ENCODE measurements at places on chromosomes 12 and 14.

- DNase-seq: peak; percentile 54
These were observed 84.3 kb upstream of the TTC7B start for GRCh38 chr14:90900476-90901083.

GRCh38 chr12:75981247-75982168 lies 50.1 kb downstream of the PHLDA1 start:
- DNase-seq: no peak

- DNase-seq: peak; percentile 68
These were observed at the start of the genes PPHLN1 and ZCRB1 for GRCh38 chr12:42325653-42326474. Gene PPHLN1, plus strand, starts transcription at chr12:42326167. Its CDS starts 9,736 bp downstream, at chr12:42335903. Gene ZCRB1, minus strand, starts transcription at chr12:42326094. Its CDS starts 1,992 bp downstream, at chr12:42324102.

DNA sequence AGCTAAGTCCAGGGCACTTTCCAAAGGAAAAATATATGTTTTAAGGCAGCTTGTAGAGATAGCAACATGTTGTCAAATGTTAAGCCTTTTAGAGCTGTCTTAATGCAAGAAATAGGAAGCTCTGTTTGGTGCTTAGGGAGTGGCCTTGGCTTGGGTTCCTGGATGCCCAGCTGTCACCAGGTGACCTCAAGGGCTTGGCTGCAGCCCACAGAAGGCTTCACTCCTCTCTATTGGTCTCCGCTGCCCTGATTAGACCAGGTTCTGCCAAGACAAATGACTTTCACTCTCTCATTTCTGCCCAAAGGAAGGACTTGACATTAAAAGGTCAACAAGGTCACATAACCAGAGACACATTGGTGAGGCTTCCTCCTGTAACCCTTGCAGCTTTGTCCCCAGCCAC lies 76.8 kb downstream of the WSCD2 start:
- no peak for DNase-seq

GRCh38 chr14:50957296-50957695 lies 13.0 kb upstream of the PYGL start:
- no peak for DNase-seq

DNA sequence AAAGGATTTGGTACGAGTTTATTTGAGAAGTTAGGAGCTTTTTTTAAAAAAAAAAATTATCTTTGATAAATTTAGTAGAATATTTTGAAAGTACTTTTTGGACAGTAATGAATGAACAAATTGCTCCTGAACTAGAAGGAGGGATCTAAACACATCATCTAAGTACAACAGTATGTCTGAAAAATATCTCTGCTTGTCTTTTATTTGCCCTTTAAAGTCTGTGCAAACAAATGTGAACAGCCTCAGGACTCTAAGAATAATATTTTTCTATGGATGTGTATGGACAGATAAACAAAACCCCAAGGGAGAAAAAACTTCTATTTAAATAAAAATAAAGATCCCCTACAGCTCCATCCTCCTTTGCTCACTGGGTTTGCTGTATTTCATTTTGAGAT lies 19.5 kb downstream of the FBXL14 start:
- no peak for DNase-seq

GRCh38 chr12:106757623-106758348 lies 16.7 kb upstream of the RIC8B start:
- DNase-seq: no peak

DNA sequence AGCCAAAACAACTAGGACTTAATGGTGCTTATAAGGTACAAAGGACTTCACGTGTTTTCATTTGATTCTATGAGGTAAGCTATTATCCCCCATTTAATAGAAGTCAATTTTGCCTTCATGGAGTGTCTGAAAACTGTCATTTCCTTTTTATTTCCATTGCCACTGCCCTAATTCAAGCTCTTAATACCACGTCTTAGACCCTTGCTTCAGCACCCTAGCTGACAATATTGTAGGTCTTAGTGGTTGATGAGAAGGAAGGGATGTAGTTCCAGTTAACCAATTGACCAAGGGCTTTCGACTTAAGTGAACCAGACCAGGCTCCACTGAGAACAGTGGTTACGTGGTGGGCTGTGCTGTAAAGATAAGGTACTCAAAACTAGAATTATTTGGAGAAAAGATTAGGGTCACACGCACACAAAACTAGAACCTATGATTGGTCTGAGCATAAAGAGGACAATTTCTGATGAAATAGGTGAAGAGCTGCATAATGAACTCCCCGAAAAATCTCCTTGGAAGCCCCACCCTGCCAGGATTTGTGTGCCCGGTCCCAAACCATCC lies 9.6 kb upstream of the ASIC1 start:
- no peak for DNase-seq

GRCh38 chr14:62289471-62289870 lies 527.3 kb downstream of the SNAPC1 start:
- no peak for DNase-seq

GRCh38 chr12:46567667-46568066 lies 195.1 kb upstream of the SLC38A2 start:
- DNase-seq: no peak

DNA sequence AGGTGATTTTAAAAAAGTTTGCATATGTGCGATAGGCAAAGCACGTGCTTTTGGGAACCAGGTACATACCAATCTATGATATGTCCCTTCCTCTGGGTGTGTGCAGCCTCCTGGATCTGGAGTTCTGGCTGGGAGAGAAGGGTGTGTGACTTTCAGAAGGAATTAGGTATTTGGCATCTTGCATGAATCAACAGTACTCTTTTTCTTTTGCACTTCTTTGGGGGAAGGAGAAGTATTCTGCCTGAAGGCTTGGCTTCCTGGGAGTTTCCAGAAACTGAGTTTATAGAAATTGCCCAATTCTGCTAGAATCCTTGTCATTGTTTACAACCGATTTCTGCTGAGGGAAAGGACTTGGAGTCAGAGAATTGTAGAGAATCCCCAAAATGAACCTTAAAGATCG lies 2.9 kb upstream of the CLMN start:
- no peak for DNase-seq

- no peak for DNase-seq
These were observed 12.8 kb upstream of the PIP4K2C start for GRCh38 chr12:57577981-57578758.

- DNase-seq: peak; percentile 40
These were observed 35.8 kb upstream of the LTBP2 start for GRCh38 chr14:74647678-74648461.

GRCh38 chr12:50458606-50459005 lies 46.2 kb upstream of the DIP2B start:
- no peak for DNase-seq

- no peak for DNase-seq
These were observed 156.0 kb downstream of the ADCK1 start for GRCh38 chr14:77955816-77956484.

GRCh38 chr14:38357557-38357956 lies 101.7 kb upstream of the CLEC14A start:
- DNase-seq: no peak

GRCh38 chr12:95608252-95609033 lies 57.2 kb upstream of the USP44 start:
- no peak for DNase-seq

DNA sequence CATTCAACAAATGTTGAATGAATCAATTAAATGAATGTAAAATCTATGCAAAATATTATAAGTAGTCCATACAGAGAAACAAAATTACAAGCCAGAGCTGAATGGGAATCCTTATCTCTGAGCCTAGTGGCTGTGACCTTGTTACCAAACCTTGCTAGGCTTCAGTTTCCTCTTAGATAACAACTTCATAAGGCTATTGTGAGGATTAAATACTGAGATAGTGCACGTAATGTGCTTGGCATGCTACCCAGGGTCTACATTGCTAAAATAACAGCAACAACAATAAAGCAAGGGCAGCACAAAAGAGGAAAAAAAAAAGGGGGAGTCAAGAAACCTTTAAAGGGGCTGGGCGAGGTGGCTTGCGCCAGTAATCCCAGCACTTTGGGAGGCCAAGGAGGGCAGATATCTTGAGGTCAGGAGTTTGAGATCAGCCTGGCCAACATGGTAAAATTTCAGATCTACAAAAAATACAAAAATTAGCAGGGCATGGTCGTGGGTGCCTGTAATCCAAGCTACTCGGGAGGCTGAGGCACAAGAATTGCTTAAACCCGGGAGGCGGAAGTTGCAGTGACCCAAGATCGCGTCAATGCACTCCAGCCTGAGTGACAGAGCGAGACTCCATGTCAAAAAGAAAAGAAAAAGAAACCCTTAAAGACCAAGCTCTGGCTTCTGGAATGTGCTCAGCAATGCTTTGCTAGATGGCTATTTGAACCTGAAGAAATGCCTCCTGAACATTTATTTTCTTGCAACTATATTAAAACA lies 14.1 kb downstream of the STAB2 start:
- no peak for DNase-seq

- DNase-seq: no peak
These were observed 113.2 kb downstream of the DPF3 start for GRCh38 chr14:72780751-72781150.

- DNase-seq: no peak
These were observed 827.0 kb downstream of the AACS start for GRCh38 chr12:125892276-125892675.

DNA sequence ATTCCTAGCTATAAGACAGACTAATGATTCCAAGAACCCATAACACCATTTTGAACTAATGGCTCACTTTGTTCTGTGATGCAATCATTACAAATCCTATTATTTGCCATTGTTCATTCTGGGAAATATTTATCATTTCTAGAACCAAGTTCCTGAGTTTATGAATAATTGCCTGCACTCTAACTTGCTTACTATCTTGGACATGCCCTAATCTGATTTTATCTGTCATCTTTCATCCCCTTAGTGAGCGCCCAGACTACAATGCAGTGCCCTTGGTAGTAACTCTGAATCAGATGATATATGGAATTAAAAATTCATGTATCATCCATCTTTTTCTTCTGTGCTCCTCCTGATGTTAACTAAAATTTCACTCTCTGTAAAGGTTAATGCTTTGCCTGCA lies 703.1 kb upstream of the MDGA2 start:
- DNase-seq: no peak

- DNase-seq: peak; percentile 48
These were observed 433.8 kb downstream of the FUT8 start for GRCh38 chr14:65846196-65846868.

- DNase-seq: no peak
These were observed 898.4 kb downstream of the SLC16A7 start for GRCh38 chr12:60494244-60494643.

GRCh38 chr12:67509666-67510386 lies 138.7 kb upstream of the DYRK2 start:
- no peak for DNase-seq

GRCh38 chr14:69553252-69553651 lies 21.4 kb downstream of the CCDC177 start:
- DNase-seq: no peak

DNA sequence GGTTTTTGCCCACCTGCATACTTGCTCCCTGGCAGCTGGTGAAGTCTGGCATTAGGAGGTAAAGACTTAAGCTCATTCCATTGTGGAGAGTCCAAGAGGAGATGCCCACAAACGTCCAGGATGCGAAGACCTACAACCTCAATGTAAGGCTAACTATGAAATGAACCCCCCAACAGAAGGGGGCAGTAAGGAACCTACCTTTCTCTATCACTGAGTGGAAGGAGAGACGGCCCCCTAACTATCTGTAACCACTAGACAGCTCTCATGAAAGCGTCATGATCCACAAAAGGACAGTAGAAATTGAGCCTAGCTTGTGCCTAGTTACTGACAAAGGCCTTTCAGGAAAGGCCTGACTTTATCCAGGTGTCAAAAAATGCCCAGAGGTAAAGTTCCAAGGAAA lies 55.3 kb downstream of the ZFYVE21 start:
- DNase-seq: no peak

GRCh38 chr14:93778453-93778852 lies 9.8 kb downstream of the PRIMA1 start:
- DNase-seq: no peak

- DNase-seq: no peak
These were observed 129.9 kb downstream of the KCNA5 start for GRCh38 chr12:5173511-5174011.

DNA sequence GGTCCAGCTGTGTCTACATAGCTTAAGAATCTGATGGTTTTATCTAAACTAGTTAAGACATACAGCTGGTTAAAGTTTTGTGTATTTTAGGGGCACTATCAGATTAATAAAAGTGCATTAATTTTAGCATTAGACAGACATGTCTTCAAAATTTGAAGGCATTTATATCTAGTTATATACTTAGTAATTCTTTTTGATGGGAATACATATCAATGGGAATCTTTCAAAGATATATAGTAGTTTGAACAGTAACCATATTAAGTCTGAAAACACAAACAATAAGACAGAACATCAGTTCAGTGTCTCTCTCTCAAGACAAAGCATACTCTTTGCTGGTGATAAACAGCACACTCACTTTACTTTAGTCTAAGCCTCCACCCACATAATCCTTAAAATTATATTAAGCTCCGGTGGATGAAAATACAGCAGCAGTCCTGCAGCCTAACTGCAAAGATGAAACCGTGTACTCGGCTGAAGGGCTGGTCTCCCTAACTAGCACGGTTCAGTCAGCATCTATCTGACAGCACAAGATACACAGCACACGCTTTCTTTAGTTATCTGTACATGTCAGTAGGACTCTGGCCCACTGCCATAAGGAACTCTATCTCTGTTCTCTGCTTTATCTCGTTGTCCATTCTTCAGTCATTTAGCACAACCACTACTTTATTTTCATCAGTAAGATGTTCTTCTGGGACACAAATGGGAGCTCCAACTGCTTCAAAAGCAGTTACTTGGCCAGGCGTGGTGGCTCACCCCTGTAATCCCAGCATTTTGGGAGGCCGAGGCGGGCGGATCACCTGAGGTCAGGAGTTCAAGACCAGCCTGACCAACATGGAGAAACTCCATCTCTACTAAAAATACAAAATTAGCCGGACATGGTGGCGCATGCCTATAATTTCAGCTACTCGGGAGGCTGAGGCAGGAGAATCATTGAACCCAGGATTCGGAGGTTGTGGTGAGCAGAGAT lies 80.5 kb downstream of the MED13L start:
- no peak for DNase-seq

DNA sequence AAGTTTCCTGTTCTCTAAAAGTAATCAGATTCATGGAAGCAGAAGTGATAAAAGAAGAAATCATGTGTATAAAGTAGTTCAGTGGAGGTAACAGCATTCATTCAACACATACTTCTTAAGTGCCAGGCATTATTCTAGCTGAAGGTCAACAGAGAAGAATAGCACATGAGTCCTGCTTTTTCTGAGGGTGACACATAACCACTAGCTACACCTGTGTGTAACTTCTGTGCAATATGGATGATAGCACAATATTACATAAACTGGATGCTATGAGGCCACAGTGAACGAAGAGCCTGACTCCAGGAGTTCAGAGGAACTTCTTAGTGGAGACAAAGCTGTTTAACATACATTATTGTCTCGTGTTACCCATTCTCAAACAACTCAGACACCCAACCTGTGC lies 114.3 kb upstream of the PCED1B start:
- no peak for DNase-seq

GRCh38 chr14:38958589-38958988 lies 144.4 kb downstream of the SEC23A start:
- no peak for DNase-seq

GRCh38 chr12:130482448-130482847 lies 144.8 kb downstream of the PIWIL1 start:
- no peak for DNase-seq
